ENCODE measurements at places on chromosomes 12 and 14.
A peak's percentile ranks its signal among the peaks of the same experiment; 100 is the strongest.

GRCh38 chr12:57096099-57096572 lies 7.2 kb downstream of the NAB2 start:
- DNase-seq, result no peak

DNA sequence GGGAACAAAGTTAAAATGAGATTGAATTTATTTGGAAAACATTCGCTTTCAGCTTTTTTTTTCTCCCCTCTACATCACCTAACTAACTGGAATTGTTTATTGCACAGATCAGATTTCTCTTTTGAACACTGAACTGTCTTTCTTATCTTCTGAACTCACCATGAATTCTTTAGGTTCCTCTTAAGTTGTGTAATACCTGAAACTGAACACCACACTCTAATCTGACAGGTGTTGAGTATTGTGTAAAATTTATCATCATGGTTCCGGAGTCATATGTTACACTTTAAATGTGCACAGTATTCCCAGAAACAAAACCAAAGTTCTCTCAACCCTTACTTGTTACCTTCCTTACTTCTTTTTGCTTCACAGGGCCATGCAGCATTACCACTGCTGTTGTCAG lies 66.8 kb downstream of the TGFB3 start:
- DNase-seq, result no peak

DNA sequence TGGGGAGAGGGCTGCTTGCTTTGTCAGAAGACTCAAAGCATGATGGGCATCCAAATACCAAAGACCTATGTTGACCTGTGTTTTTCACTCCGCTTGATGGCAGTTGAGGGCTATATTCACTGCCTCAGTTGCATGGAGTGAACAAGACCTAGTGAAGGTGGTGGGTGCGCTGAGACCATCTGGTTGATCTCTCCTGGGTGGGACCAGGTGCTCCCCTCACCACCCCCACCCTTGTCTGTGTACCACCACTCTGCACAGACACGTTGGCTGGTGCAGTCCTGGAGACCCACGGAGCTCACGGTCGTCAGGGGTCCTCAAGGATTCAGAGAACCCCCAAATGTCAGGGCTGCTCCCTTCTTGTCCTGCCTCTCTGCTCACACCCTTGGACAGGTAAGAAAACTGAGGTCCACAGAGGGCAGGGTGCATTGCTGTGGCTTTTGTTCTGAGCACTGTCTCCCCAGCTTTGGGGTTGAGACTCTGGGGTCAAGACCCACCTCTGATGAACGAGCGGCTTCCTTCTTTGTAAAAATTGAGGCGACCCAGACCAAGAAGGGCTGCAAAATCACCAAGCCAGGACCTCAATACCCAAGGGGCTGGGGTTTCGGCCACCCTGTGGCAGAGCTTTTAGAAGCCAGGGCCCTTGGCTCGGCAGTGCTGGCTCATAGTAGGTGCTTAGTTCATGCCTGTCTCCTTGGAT lies 166.3 kb upstream of the RTL1 start:
- DNase-seq, result no peak

- DNase-seq, result no peak
Measured at GRCh38 chr14:58243790-58244555, 670 bp upstream of the PSMA3 start.

DNA sequence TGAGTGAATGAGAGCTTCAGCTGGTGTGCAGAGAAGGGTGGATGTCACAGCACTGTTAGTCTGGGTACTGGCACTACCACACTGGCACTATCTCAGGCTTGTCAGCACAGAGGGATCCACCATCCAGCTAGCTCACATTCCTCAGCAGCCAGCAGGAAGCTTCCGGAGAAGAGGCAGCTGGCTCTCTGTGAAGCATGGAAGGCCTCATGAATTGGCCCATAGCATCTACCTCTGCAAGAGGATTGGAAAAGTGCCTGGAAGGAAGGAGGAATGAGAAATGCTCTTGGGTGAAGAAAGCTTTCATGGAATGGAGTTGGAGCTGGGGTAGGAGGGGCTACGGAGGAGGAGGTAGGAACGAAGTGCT lies 9.9 kb downstream of the KRT83 start:
- DNase-seq, result no peak

- DNase-seq, result no peak
Measured at GRCh38 chr14:92310776-92311375, 12.1 kb upstream of the SLC24A4 start.

- DNase-seq, result no peak
Measured at GRCh38 chr12:121438905-121439304, 39.0 kb downstream of the RNF34 start.

GRCh38 chr12:76878099-76878898 lies 520 bp downstream of the CSRP2 start:
- no peak for DNase-seq

DNA sequence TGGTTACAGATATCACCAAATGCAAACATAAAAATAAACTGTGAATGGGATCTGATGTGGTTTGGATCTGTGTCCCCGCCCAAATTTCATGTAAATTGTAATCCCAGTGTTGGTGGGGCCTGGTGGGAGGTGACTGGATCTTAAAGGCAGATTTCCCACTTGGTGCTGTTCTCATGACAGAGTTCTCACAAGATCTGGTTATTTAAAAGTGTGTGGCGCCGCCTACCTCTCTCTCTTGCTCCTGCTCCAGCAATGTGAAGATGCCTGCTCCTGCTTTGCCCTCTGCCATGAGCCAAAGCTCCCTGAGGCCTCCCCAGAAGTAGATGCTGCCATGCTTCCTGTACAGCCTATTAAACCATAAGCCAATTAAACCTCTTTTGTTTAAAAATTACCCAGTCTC lies 47.8 kb downstream of the SLC25A21 start:
- DNase-seq, result no peak

- DNase-seq, result no peak
Measured at GRCh38 chr14:70898111-70898745, 9.0 kb upstream of the PCNX1 start.

GRCh38 chr12:89181271-89181920 lies 170.9 kb downstream of the DUSP6 start:
- DNase-seq, result peak; percentile 82

GRCh38 chr14:99720941-99721791 lies 37.1 kb downstream of the CYP46A1 start:
- no peak for DNase-seq

DNA sequence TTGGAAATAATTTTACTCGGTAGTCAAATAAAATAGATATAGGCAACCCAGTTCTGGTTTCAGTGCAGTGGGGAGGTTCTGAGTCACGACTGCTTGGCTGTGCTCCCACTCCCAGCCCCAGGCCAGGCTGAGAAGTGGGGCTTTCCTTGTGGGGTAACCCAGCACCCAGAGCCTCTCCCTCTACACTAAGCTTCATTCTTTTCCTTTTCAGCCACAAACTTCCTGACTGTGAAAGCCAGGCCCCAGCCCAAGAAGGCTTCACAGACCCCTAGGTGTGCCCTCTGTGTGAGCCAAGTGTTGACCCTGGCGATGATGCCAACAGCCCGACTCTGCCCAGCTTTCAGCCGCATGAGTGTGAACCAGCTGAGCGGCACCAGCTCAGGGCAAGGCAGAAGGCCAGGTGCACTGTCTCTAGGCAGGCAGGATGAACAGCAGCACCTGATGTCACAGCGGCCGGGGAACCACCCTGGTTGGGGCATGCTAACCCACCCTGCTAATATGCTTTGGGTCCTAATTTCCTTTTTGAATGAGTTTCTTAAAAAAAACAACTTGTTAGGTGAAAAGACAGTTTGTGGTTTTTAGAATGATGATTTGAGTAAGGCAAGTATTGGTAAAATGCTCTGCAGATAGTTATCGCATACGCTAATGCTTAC lies 42.2 kb upstream of the ATP23 start:
- DNase-seq, result no peak

DNA sequence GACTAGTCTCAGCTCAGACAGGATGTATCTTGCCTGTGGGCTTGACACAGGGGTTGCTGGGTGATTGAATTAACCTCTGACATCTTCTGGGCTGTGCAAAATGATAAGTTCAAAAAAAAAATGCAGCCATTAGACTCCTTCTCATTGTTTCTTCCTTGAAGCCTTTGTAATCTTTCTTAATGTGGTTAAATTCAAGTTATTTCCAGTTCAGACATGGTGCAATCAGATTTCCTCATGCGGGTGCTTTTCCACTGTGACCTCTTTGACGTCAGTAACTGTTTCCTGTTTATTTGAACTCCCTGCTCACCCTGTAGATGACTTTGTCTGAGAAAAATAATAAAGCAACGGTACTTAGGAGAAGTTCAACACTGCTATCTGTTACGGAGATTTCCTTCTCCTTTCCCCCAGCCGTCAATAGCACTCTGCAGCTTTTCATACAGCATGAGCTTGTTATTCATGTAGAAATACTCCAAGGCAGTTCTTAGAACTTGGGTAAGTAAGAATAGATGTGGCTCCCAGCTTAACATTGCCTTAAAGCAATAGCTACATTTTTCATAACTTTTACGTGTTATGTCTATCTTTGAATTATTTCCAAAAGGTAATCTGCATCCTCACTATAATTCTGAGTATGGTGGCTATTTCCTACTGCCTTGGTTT lies 155.5 kb downstream of the PRKCH start:
- peak; percentile 88 for DNase-seq

- DNase-seq, result no peak
Measured at GRCh38 chr12:111757361-111758119, 9.2 kb upstream of the ALDH2 start.

DNA sequence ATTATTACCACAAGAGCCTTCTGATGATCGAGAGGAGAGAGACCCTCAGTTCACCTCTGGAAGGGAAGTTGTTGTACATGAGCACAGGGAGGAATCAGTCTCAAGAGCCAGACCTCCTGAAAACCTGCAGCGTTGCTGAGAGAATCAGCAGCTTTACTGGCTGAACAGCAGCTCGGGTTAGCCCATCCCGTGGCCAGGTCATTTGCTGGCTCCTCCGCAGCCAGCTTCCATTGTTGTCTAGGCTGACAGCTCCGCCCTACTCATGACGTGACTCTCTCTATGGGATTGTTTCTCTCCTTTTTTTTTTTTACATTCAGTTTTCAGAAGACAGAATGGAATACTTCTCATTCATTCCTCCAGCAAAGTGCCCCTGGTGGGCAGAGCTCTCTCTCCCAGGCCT lies 69.9 kb downstream of the TGFB3 start:
- no peak for DNase-seq

- no peak for DNase-seq
Measured at GRCh38 chr12:123721245-123721644, 9.1 kb downstream of the ATP6V0A2 start.

- no peak for DNase-seq
Measured at GRCh38 chr14:65001723-65002122, 15.0 kb downstream of the FNTB start.

GRCh38 chr14:75752907-75753594 lies 92.0 kb downstream of the TTLL5 start:
- DNase-seq, result no peak

DNA sequence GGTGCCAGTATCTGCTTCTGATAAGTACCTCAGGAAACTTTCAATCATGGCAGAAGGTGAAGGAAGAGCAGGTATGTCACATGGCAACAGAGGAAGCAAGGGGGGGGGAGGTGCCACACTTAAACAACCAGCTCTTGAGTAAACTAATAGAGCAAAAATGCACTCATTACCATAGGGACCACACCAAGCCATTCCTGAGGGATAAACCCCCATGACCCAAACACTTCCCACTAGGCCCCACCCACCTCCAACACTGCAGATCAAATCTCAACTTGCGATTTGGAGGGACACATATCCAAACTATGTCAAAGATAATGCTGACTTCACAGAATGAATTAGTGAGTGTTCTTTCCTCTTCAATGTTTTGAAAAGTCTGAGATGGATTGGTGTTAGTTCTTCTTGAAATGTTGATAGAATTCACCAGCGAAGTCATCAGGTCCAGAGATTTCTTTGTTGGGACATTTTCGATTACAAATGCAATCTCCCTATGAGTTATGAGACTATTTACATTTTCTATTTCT lies 16.6 kb downstream of the TFCP2 start:
- no peak for DNase-seq

GRCh38 chr12:3605692-3606091 lies 114.7 kb downstream of the PRMT8 start:
- no peak for DNase-seq

- DNase-seq, result peak; percentile 62
Measured at GRCh38 chr14:67694791-67695393, 672 bp downstream of the RDH11 start.

GRCh38 chr12:46468160-46468559 lies 95.6 kb upstream of the SLC38A2 start:
- no peak for DNase-seq

- no peak for DNase-seq
Measured at GRCh38 chr12:106723416-106723815, 51.1 kb upstream of the RIC8B start.

GRCh38 chr12:80708259-80708974 lies 983 bp downstream of the MYF6 start:
- no peak for DNase-seq

GRCh38 chr12:38921025-38921677 lies 15.8 kb upstream of the CPNE8 start:
- DNase-seq, result no peak

GRCh38 chr14:68660495-68660894 lies 132.4 kb downstream of the ZFP36L1 start:
- no peak for DNase-seq

DNA sequence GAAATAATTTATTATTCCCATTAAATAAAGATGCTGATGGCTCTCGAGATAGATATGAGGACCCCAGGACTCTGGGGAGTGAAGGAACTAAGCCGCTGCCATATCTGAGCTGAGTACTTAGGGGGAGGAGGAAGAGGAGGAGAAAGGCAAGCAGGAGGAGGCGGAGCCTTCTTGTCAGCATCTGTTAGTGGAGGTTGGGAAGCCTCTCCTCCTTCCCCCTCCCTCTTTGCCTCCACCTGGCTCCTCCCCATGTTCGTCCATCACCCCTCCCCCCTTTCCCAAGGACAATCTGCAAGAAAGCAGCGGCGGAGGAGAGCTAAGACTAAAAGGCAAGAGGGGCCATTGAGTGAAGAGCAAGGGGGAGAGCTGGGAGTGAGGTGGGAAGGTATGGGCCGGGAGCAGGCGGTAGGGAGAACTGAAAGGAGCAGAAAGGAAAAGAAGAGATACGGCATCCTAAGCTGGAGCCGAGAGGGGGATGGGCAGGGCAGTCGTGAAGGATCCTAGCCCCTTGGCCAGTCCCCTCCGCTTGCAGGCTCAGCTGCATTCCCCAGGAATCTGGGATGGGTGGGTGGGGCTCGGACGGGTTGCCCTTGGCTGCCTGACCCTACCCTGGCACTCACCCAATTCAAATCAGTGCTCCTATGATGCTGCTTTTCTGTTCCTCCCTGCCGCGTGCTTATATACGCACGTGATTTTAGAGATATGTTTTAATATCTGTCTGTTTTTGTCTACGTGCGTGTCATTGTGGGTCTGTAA lies at the start of gene PFKM:
TSS of gene PFKM (plus strand) at position 287 of the 756 bp plus-strand sequence. CDS start 3,411 bp downstream, outside the sequence.
- DNase-seq, result peak; percentile 76

Measured in AG09319 (cell line).